ENCODE measurements at places on chromosomes 12 and 14.
A peak's percentile ranks its signal among the peaks of the same experiment; 100 is the strongest.

DNA sequence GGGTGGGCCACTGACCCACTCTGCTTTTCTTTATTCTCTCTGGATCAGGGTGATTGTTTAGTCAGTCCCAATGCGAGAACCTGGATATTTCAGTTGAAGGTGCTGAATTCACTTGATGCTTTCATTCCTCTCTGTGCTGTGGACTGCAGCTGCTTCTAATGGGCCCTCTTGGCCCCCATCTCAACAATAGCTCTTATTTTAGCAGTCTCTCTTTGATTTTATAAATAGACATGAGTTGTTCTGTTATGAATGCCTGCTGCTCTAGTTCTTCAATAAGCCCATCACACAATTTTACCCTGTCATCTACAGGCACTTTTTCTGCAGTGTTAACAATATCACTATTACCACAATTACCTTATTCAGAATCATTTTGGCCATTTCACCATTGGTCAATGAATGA, 54.1 kb upstream of the YARS2 start:
- no peak for DNase-seq

DNA sequence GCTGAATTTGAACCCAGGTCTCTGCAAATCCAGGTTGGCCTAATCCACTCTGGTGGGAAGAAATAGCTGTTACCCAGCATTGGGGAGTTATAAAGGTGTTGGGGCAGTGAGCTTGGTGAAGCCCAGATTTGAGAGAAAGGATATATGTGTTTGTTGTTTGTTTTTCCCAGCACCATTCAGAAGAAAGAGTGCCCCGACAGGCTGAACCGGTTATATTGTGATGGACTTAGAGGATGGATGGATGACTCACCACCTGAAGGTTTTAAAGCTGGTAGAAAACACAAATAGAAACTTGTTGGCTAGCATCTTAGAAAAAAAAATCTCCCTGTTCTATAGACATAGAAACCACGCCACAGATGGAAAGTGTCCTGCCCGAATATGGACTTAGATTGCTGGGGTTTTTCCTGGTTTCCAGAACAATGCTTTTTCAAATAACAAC, 404.6 kb downstream of the MED13L start:
- peak; percentile 98 for DNase-seq

DNA sequence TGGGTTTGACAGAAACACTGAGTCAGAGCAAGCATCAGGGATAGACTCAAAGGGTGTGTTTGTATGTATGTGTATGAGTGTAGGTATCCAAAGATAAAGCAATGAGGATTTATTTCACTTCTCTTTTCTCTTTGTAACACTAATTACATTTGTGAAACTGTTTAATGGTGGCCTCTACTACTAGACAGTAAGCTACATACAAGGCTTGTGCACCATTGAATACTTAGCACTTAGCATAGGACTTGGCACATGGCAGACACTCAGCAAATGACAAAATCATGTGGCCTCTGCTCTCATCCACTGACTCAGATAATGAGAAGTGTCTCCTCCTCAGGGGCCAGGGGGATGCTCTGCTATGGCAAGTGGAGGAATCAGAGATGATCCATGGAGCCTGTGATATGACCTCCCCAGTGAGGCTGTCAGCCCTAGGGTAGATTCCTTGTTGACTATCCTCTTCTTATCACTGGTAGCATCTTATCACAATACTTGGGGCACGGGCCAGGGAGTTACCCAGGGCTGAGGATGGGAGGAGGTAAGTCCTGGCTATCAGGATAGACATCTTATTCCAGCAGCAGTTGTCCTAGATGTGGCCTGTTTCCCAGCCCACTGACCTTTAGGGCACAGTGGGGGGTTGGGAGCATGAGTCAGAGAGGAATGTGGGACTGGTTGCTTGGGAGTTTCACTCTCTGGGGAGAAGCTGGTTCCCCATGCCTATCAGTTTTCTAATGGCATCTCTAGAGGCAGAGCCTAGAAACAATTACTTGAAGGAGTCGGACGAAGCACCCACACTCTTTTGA, 71.2 kb upstream of the HOXC13 start:
- DNase-seq, result no peak

- no peak for DNase-seq
Measured at GRCh38 chr12:66934302-66935062, 255.6 kb upstream of the GRIP1 start.

DNA sequence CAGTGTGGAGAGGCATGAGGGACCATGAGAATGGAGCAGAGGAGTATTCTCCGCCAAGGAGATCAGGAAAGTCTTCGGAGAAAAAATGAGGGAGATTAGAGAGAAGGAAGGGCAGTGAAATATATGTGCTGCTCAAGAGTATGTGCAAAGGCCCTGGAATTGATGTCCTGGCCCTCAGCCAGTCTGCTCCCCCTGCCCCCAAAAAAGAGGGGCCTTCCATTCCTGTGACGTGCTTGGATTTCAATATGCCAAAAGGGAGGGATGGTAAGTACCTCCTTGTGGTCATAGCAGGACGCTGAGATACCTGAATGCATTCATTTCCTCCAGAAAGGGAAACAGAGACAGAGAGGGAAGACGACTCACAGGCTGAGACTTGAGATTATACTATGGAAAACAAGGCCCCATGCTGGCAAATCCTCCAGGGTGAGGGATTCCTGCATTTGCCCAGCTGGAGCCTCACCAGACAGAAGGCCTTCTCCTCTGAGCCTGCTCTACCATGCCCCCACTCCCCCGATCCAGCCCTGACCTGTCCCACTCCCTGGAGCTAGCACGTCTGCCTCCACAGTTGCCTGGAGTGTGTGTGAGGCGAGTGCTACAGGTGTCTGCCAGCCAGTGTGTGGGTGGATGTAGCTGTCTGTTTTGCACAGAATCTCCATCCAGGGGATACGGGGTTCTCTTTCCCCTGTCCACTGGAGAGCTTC, 3.9 kb upstream of the RARG start:
- no peak for DNase-seq

GRCh38 chr14:71411285-71411595, 504.0 kb downstream of the PCNX1 start:
- DNase-seq, result no peak

DNA sequence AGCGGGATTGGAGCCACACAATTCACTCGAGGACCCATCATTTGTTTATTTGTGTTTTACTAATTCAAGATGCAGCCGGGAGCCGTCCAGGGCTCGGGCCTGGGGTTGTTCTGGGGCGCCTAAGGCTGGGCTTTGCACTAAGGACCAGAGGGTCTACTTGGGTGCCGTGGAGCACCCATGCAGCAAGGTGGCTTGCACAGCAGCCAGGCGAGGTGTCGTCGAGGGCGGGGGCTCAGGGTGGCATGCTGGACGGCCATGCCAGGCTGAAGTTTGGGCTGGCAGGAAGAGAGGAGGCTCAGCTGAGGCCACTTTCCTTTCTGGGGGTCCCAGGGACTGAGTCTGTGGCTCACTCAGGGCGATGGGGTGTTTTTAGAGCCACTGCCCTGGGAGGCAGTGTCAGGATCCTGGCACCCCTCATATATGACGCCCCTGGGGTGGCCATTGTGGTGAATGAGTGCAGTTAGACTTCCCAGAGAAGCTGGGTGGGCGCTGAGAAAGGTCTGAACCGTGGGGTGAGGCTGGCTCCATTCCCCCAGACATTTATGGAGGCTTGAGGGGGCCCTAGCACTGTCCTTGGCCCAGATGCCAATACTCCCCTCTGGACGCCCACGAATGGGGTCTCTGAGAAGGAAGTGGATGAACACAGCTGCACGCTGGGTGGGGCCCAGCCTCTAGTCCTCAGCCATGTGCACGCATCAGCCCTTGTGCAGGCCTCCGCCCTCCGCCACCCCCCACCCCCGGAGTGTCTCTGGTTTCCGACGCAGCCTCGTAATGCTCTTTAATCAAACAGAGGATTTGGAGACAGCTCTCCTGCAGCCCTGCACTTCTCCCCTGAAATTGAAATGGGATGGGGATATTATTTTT, 11.3 kb downstream of the MEG3 start:
- DNase-seq, result no peak

GRCh38 chr12:98465950-98466602, 49.3 kb upstream of the TMPO start:
- DNase-seq, result no peak

Measured in NCI-H748 treated with DMSO at 0.1 percent for 48 hours (cell line).